ENCODE measurements at places on chromosomes 2 and 18. TPM values are rescaled to one million over a fixed set of nuclear protein-coding genes. Genes with fewer than 3 reads are reported as not detected.

- H3K27me3 ChIP-seq = peaks cover 5% of the 10 kb centered on the region
- no peak for DNase-seq
- no peak overlapping the region for H3K4me3 ChIP-seq
- H3K4me1 ChIP-seq = no peaks in the 10 kb centered on the region
These were observed 10.7 kb downstream of the KCNF1 start for GRCh38 chr2:10922307-10923007.

Gene TEX44
- total RNA-seq = not detected

GRCh38 chr2:16081316-16082200 is 141.2 kb downstream of the MYCN start:
- H3K27me3 ChIP-seq = no peaks in the 10 kb centered on the region
- no peaks in the 10 kb centered on the region for H3K36me3 ChIP-seq
- DNase-seq = no peak
- no peaks in the 10 kb centered on the region for H3K4me1 ChIP-seq

GRCh38 chr18:32019251-32019948 is 775 bp downstream of the RNF125 start:
- peaks cover 22% of the 10 kb centered on the region for H3K4me1 ChIP-seq
- H3K4me3 ChIP-seq = peak overlapping the region; percentile 75
- H3K27me3 ChIP-seq = no peaks in the 10 kb centered on the region
- H3K36me3 ChIP-seq = no peaks in the 10 kb centered on the region

GRCh38 chr2:75130171-75130570 is 69.1 kb downstream of the TACR1 start:
- peaks cover 10% of the 10 kb centered on the region for H3K4me1 ChIP-seq
- H3K27me3 ChIP-seq = no peaks in the 10 kb centered on the region
- no peak overlapping the region for H3K27ac ChIP-seq
- no peak overlapping the region for H3K4me3 ChIP-seq

DNA sequence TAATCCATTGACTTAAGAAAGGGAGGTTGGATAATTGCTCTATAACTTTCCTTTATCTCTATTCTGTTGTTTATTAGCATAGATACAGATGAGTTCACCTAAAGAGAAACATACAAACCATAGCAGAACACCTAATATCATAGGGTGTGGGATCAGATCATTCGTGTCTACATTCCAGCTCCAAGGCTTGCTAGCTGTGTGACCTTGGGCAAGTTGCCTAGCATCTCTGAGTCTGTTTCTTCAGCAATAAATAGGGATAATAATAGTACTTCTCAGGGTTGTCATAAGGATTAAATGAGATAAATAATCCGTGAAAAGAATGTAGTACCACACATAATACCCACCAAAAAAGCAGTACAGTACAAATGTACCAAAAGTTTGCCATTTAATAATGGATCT is 126.2 kb downstream of the PLB1 start:
- H3K27ac ChIP-seq = peak overlapping the region; percentile 91
- H3K4me1 ChIP-seq = peaks cover 54% of the 10 kb centered on the region
- no peak for DNase-seq
- no peak overlapping the region for H3K4me3 ChIP-seq
- H3K27me3 ChIP-seq = no peaks in the 10 kb centered on the region

Gene SKOR2
- total RNA-seq = not detected

Gene MCM6
- 8.7 TPM for total RNA-seq

Gene STARD6
- total RNA-seq = not detected

GRCh38 chr2:239456940-239457339 is 56.1 kb upstream of the HDAC4 start:
- no peaks in the 10 kb centered on the region for H3K4me1 ChIP-seq
- H3K27me3 ChIP-seq = no peaks in the 10 kb centered on the region
- H3K27ac ChIP-seq = no peak overlapping the region

Gene IMPA2
- 54.2 TPM for total RNA-seq

DNA sequence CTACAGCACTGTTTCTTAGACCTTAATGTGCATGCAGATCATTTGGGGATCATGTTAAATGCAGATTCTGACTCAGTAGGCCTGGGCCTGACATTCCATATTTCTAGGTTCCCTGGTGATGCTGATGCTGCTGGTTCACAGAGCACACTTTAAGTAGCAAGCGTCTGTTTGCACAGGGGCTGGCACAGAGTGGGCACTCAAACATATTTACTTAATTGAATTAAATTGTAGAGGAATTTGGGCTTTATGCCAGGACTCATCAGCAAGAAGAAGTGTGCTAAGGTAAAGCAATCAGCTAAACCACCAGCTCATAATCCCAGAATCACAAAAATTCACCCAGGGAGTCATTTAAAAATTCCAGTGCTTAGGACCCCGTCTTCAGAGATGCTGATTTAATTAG is 25.1 kb upstream of the INPP4A start:
- H3K4me1 ChIP-seq = no peaks in the 10 kb centered on the region
- H3K4me3 ChIP-seq = no peak overlapping the region
- H3K36me3 ChIP-seq = no peaks in the 10 kb centered on the region
- DNase-seq = no peak

Gene METTL5
- total RNA-seq = 33.2 TPM

DNA sequence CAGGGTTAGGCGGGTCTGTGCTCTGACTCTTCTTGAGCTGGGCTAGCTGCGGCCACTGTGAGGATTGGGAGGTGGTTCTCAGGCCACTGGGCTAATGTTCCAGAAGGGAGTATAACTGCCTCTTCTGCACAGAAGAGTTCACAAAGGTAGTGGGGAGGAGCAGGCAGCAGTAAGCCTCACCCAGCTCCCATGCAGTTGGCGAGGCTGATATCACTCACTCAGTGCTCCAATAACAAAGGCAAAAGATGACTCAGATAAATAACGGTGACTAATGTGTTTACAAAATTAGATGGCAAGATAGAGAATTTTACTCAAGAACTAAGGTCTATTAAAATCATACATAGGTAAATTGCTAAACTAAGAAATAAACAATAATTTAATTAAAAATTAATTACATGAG is 174.2 kb upstream of the TMEM200C start:
- no peak overlapping the region for H3K27ac ChIP-seq
- DNase-seq = no peak
- no peaks in the 10 kb centered on the region for H3K27me3 ChIP-seq

Gene KANSL3
- total RNA-seq = 45.0 TPM

Gene TEKT4
- total RNA-seq = 3.4 TPM

GRCh38 chr2:62941413-62941812 is 109.2 kb upstream of the OTX1 start:
- no peak overlapping the region for H3K4me3 ChIP-seq
- no peaks in the 10 kb centered on the region for H3K27me3 ChIP-seq
- peaks cover 4% of the 10 kb centered on the region for H3K36me3 ChIP-seq
- DNase-seq = no peak
- no peak overlapping the region for H3K27ac ChIP-seq
- H3K4me1 ChIP-seq = no peaks in the 10 kb centered on the region

Gene CBLN2
- not detected for total RNA-seq

Gene CAPN14
- total RNA-seq = 0.15 TPM

Gene SPATA3
- total RNA-seq = not detected

All from lower lobe of right lung (tissue), 2 donors.